ENCODE measurements at places on chromosomes 7 and 10.

GRCh38 chr10:102801978-102802377 lies 35.2 kb downstream of the CYP17A1 start:
- DNase-seq, result no peak

GRCh38 chr7:92797693-92798092 lies 38.7 kb downstream of the CDK6 start:
- no peak for DNase-seq

DNA sequence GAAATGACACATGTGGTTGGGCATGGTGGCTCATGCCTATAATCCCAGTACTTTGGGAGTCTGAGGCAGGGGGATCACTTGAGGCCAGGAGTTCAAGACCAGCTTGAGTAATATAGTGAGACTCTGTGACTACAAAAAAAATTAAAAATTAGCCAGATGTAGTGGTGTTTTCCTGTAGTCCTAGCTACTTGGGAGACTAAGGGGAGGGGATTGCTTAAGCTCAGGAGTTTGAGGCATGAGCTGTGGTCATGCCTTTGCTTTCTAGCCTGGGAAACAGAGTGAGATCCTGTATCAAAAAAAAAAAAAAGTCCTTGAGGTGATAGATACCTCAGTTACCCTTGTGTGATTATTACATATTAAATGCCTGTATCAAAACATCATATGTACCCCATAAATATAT lies 116.7 kb downstream of the SLC25A40 start:
- DNase-seq, result no peak

DNA sequence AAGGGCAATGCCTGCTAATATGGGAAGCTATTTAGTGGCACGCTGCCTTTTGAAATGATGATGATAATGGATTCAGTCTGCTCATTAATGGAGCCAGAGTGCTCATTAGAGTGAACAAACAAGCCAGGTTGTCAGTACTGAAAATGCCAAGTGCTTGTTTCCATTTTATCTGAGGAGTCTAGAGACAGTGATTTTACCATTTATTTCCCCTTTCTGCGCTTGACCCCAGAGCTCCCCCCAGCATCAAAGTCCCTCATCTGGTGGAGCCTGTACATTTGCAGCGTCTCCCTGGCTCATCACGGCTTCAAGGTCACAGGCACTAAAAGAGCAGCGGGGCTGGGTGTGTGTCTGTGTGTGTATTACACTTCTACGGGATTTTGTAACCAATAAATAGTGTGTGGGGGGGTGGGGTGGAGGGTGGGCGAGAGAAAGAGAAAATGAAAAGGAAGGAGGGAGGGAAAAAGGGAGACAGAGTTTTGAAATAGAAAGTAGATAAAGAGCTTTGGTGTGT lies 553.8 kb downstream of the TFEC start:
- DNase-seq, result no peak

DNA sequence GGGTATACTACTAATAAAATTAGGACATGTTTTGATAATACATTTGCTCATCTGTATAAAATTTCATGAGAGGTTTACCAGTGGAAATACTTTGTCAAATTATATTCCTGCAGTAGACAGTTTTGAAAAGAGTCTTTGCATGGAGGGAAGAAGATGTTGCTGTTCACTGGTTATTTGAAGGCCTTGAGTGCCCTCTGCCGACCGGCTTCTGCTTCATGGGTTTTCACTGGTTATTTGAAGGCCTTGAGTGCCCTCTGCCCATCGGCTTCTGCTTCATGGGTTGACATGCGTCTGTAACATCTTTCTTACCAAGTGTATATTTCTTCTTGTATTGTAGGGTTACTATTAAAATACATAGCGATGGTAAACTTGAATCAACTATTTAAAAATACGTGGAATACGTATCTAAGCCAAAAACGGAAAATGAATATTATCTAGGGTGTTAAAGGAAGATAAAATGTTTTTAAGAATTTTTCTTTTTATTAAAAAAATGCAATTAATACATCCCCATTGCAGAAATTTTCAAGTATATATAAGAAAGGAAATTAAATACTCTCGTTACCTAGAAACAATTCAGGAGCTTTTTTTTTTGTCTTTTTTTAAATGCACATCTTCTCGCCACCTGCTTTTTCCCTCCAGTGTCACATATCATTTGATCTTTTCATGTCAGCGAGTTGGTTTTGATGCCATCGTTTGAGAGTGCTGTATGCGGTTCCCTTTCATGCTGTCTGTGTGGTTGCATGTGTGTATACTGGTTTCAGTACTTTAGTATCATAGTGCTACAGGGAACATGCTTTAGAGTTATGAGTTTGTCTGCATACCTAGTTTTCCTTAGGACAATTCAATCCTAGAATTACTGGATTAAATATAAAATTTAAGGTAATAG lies 73.4 kb downstream of the SHH start:
- no peak for DNase-seq

GRCh38 chr10:73424478-73424877 lies 8.9 kb downstream of the MSS51 start:
- DNase-seq, result no peak

DNA sequence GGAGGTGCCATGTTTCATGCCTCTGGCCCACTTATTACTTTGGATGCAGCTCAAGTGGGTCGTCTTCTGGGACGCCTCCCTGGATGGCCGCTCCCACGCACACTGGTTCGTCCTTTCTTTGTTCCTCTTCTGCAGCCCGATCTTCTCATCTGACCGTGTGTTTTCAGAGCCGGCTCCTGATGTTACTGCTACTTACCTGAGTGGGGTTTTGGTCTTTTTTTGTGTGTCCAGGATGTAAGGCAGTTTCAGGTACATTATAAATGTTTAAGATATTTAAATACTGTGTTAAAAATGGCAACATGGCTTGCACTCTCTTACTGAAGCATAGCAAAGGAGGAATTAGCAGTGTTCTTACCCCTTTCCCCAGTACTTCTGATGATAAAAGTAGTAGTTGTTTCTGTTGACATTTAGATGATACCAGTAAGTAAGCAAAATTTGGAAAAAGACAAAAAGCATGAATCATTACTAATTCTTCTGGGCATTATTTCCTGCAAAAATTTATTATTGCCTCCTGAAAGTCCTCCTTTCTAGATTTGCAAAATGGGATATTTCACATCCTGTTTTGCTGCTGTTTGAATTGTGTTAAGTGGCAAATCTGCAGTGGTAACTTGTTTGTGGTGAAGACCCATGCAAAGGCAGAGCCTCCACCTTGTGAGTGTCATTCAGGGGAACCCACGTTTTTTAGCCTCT lies 59.4 kb downstream of the SHH start:
- no peak for DNase-seq

- DNase-seq, result no peak
Measured at GRCh38 chr10:79491143-79491835, 21.0 kb upstream of the EIF5AL1 start.

- no peak for DNase-seq
Measured at GRCh38 chr7:10122551-10123100, 851.0 kb upstream of the PHF14 start.

DNA sequence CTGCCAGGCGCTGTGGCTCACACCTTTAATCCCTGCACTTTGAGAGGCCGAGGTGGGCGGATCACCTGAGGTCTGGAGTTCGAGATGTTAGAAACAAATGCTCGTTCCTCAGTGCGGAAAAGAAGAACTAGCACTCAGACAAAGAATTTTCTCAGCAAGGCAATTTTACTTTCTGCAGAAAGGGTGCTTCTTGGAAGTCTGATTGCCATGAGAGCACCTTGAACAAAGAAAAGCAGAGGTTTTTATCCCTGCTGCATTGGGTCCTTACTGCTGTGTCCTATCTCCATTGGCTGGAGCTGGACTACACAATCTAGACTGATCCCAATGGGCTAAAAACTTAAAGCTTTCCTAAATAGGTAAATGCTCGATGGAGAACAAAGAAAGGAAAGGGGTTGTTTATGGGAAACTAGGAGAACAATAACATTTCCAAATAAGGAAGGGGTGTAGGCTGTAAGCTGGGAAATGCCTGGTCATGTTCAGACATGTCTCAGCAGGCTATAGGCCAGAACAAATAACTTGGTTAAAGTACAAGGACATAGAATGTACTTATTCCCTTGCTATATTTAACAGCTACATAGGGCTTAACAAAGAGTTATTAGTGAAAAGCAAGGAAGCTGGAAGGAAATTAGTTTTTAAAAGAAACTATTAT lies 26.1 kb upstream of the ACTR3B start:
- DNase-seq, result no peak

DNA sequence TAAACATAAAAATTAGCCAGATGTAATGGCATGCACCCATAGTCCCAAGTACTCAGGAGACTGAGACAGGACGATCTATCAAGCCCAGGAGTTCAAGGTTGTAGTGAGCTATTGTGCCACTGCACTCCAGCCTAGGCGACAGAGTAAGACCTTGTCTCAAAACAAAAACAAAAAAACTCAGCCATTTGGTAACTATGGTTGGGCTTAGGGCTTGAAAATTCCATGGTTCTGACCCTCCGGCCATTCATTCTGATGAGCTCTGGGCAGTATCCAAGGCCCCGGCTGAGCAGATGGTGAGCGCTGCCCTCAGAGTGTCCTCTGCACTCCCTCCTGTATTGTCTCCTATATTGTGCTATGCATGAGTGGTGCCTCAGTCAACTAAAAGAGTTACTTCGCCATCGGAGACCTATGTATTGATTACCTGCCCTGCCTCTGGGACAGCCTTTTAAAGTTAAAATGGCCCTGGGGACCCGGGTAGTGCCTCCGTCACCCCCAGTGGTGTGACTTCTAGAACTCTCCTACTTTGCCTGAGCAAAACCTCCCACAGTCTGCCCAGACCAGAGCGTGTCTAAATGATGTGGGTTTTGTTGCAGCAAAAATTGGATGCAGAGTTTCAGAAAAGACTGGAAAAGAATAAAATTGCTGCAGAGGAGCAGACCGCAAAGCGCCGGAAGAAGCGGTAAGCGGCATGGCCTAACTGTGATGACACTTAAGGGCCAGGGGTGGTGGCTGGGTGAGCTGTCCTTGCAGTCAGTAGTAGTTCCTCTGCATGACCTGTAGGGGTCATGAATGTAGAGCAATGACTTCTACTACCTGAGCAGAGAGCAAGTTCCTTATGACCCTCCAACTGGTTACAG lies 8.1 kb downstream of the PRKRIP1 start:
- DNase-seq, result no peak

DNA sequence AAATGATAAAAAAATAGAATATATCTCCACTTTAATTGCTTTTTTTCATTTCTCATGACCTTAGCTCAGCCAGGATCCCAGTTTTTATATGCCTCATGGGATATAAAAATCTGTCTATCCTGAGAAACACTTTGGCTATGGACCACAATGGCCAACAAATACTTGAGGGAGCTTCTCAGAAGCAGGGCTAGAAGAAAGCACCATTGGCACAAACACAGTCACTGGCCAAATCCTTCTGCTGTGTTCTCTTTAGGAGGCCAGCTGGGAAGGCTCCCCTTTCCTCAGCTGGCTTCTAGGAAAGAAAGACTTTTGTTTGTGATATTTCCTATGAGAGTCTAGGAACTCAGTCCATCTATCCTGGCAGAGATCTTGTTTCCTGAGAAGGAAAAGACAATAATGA lies 856.2 kb upstream of the GHITM start:
- no peak for DNase-seq

GRCh38 chr7:38054199-38054598 lies 123.8 kb upstream of the STARD3NL start:
- no peak for DNase-seq

- DNase-seq, result no peak
Measured at GRCh38 chr7:42852531-42852930, 59.3 kb downstream of the C7orf25 start.

- DNase-seq, result no peak
Measured at GRCh38 chr7:85554236-85555178, 367.7 kb upstream of the SEMA3D start.

DNA sequence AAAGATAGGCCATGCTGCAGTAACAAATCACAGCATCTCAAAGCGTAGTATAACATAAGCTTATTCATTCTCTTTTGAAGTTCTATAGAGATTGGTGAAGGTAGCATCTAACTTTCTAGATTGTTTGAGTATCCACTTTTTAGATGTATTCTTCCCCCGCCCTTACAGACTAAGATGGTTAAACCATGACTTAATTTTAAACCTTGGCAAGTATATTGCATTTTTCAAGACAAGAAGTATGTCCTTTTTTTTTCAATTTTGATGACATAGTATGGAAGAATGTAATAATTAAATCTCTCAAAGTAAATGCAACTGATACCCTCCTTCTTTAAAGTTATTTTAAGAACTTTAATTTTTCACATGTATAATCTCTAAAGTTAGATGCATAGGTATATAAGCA lies 190.0 kb downstream of the KCND2 start:
- DNase-seq, result no peak

DNA sequence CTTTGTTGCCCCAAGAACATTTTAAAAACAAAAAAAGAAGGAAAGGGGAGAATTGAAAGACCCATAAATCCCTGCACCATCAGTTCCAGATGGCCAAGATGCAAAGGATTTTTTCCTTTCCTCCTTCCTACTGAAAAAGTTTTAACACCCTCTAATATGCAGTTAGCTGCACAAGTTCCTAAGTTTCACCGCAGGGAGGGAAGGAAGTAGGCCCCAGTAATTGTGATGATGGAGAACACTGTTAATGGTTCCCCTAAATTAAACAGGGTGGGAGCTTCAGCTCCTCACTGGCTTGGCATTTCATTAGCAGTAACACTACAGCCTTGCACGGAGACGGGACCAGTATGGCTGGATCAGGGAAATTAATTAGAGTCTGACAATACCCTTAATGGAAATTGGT lies 63.7 kb upstream of the PPIF start:
- no peak for DNase-seq

DNA sequence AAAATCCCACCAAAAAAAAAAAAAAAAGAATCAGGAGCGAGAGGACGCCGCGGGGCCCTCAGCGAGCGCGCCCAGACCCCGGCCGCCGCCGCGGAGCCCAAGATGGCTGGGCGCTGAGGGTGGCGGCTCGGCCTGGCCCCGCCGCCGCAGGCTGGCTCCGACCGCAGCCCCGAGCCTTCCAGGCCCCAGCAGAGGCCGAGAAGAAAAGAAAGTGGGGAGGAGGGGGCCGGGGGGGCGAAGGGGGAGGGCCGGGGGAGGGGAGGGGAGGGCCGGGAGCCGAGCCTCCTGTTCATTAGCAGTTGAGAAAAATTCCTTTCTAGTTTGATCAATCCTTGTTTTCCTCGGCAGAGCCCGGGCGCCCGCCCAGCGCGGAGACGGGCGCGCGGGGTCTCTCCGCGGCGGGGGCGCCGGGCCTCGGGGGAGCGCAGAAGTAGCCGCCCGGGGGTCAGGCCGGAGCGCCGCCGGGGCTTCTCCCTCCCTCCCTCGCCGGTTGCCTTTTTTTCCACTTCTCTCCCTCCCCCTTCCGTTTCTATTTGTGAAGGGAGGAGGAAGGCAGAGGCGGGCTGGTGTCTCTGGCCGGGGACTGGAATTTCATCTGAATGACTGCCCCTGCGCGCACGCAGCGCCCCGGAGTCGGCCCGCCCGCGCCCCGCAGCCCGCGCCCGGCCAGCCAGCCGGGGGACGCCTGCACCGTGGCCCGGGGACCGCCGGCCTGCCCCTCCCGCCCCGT lies 778 bp upstream of the TRIM8 start:
- no peak for DNase-seq

Data from activated naive CD8-positive, alpha-beta T cell treated with anti-CD3 and anti-CD28 coated beads, Interleukin-2, amount 50 U/mL, for 16 hours (primary cell).